ENCODE measurements at places on chromosomes 1 and 21. TPM values are rescaled to one million over a fixed set of nuclear protein-coding genes. Genes with fewer than 3 reads are reported as not detected.

GRCh38 chr21:32592929-32593502, 7.7 kb upstream of the TCP10L start:
- DNase-seq = peak; percentile 26

- DNase-seq = no peak
Measured at GRCh38 chr1:192979542-192979941, 79.6 kb downstream of the UCHL5 start.

DNA sequence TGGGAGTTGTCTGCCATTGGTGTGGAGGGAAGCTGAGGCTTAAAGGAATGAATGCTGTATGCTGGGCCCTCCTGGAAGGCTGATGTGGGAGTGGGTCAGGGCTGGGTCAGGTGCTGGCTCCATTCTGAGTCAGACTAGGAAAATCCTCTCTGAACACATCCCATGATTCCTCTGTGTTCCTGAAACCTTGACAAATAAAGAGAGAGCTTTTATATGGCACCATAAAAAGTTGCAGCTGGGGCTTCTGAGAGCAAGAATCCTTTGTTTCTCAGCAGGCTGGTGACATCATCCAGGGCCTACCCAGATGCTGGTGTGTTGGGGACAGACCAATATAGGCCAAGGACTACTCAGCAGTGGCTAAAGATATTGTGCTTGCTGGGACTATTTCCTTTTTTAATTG, 27.8 kb upstream of the NFASC start:
- DNase-seq = peak; percentile 50

DNA sequence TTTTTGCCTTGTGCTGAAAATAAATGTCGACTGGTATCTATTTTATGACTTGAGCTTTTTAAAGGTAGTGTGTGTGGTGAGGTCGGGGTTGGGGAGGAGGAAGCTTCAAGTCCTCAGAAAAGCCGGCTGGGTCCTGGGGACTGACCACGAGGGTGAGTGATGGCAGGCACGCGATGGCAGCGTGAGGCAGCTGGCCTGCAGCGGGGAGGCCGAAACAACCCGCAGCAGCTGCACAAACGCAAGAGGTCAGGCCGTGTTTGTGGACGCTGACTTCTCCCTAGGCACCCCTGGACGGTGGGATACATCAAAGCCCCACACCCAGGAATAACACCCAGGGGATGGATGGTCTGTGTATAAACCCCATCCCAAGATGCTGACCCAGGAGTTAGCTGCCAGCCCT, 51.4 kb downstream of the ZBTB18 start:
- DNase-seq = no peak

DNA sequence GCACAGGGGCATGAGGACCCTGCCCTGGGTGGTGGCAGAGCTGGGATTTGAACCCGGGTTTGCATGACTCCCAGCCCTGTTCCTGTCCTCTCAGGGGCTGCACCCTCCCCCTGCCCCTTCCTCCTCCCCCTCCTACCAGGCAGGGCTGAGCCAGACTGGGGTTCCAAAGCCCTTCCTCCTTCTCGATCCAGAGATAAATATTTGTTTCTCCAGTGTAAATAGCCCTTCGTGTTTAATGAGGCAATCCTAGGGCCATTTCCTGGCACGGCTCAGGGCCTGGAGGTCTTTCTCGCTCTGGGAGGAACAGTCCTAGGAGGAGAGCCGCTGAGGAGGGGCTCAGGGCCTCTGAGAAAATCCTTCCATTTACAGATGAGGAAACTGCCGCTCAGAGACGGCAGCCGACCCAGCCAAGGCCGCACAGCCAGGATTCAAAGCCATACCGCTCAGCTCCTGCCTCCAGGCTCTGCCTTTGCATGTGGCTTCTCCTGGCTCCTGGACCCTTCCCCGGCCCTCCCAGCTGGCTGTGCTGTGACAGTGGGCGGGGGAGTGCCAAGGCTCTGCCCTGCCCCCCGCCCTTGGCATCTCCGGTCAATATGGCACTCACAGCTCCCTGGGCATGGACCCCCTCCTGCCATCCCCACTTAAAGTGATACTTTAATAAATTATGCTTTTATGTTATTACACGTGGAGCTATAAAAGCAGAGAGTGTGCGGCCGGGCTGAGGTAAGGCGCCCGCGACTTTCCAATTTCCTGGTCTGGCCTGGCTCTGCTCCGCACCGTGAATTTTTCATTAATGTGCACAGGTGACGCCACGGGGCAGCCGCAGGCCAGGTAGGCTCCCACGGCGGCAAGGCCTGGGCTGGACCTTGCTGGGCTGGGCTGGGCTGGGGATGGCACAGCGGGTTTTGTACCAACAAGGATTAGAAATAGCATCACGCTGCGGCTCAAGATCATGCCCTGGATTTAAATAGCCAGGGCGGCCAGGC, 114.7 kb upstream of the WNT4 start:
- peak; percentile 47 for DNase-seq

- DNase-seq = no peak
Measured at GRCh38 chr1:178959543-178960460, 65.9 kb upstream of the FAM20B start.

- DNase-seq = no peak
Measured at GRCh38 chr1:18085387-18086074, 22.1 kb upstream of the IGSF21 start.

DNA sequence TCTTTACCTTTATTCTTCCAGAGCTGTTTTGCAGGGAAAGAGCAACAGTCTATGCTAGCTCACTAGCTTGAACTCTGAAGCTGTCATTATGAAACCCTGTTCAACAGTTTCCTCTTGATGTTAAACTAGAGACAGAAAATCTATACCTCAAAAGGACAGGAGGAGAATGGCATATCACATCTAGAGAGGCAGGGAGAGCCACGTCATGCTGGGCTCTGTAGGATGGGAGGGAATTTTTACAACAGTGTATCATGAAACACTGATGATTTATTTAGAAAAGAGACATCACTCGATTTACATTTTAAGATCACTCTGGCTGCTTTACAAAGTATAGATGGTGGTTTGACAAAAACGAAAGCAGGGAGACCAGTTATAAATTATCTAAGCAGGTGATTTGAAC, 224.9 kb upstream of the COA6 start:
- no peak for DNase-seq

- peak; percentile 48 for DNase-seq
Measured at GRCh38 chr1:204278958-204279357, 65.2 kb upstream of the GOLT1A start.

DNA sequence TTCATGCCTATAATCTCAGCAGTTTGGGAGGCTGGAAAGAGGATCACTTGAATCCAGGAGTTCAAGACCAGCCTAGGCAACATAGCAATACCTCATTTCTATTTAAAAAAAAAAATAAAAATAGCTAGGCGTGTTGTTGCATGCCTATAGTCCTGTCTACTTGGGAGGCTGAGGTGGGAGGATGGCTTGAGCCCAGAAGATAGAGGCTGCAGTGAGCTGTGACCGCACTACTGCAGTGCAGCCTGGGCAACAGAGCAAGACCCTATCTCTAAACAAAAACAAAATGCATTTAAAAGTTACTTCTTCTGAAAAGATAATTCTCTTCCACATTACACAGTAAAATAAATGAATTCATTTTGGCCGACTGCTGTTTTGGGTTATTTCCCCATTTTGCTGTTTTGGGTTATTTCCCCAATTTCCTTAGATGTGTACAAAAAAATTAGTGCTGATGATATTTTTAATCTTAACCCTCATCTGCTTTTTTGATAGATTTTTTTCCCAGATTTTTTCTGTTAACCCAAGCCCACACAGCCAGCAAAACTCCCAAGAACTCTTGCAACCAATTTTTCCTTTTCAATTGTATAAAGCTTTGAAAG, 23.0 kb upstream of the SAMSN1 start:
- no peak for DNase-seq

GRCh38 chr1:25217015-25217414, 15.3 kb downstream of the SYF2 start:
- no peak for DNase-seq

GRCh38 chr21:26070822-26071425, 99.6 kb downstream of the APP start:
- DNase-seq = peak; percentile 44

DNA sequence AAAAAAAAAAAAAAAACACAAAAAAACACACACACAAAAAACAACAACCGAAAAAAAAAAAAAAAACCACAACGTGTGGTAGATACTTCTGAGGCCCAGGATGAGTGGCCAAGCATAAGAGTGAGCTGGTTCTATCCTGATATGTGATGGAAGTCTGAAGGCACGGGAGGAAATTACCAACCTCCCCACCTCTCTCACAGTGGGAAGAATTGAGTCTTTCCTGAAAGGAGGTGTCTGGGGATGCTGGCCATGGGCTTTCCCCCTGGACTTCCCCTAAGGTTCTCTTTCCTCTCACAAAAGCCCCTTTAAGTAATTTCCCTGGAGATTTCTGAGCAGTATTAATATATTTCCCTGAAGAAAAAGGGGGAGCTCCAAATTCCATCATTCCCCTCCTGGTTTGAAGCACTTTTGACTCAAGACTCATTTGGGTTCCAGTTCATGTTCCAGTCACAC, 5.2 kb downstream of the TMCC2 start:
- DNase-seq = no peak

DNA sequence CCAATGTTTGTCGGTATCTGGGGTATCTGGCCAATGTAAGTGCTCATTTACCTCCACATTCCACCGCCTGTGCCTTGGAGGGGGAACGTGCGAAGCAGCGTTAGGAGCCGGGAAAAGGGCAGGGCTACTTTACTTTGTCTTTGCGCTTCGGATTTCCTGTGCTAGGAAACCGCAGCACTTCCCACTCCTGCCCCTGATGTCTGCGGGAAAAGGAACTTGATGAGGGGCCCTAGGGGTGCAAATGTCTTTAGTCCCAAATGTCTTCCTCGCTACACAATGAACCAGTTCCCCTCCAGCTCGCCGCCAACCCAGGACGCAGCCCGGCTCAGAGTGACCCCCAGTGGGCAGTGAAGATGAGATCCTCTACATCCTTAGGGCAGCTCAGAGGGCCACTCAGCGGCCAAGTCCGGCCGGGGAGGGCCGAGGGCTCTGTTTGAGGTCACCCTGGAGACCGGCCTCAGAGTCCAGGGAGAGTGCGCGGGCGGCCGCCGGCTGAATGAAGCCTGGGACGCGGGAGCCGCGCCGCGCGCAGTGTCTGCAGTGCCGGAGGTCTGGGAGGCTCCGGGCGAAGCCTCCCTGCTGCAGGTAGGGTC, at the start of gene DYNLT5:
Gene DYNLT5, plus strand, starts transcription at position 460 of the 593 bp plus-strand sequence. CDS start 2,200 bp downstream, outside the sequence.
- peak; percentile 42 for DNase-seq

GRCh38 chr1:15975358-15975804, 520 bp downstream of the ZBTB17 start:
- peak; percentile 34 for DNase-seq

- no peak for DNase-seq
Measured at GRCh38 chr1:170660281-170660713, 3.6 kb upstream of the PRRX1 start.

The SYT14 gene
- polyA plus RNA-seq = 1.0 TPM

The ADSS2 gene
- polyA plus RNA-seq = 61.8 TPM

The PGLYRP4 gene
- polyA plus RNA-seq = 0.31 TPM

The PALMD gene
- 4.6 TPM for polyA plus RNA-seq

The PDC gene
- polyA plus RNA-seq = 0.25 TPM

The CD53 gene
- 19.2 TPM for polyA plus RNA-seq

Measured in large intestine (tissue), 12 donors.